ENCODE measurements at places on chromosomes 3 and 15. TPM values are rescaled to one million over a fixed set of nuclear protein-coding genes. Genes with fewer than 3 reads are reported as not detected.

GCSAM gene
- not detected for total RNA-seq

ECE2 gene
- total RNA-seq: not detected

TMCO5A gene
- total RNA-seq: not detected

DAZL gene
- total RNA-seq: not detected

KATNBL1 gene
- total RNA-seq: 26.0 TPM

GRCh38 chr15:39593656-39594445 is 13.0 kb downstream of the THBS1 start:
- DNase-seq: peak; percentile 45

DNA sequence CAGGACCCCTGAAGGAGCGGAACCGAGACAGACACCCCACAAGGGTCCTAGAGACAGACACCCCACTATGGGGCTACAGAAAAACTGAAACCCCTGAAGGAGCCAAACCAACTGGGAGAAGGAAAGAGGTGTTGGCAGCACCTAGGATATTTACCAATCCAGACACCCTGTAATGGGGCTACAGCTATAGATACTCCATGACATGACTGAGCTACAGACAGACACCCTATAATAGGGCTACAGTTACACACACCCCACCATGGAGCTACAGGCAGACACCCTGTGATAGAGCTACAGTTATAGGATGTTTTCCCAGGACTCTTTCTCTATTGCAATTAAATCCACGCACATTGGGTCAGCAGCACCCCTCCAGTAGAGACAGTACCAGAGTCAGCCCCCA is 22.6 kb upstream of the ADGRG7 start:
- no peak for DNase-seq

GRCh38 chr3:73848173-73848906 is 223.6 kb upstream of the PDZRN3 start:
- DNase-seq: peak; percentile 42

DNA sequence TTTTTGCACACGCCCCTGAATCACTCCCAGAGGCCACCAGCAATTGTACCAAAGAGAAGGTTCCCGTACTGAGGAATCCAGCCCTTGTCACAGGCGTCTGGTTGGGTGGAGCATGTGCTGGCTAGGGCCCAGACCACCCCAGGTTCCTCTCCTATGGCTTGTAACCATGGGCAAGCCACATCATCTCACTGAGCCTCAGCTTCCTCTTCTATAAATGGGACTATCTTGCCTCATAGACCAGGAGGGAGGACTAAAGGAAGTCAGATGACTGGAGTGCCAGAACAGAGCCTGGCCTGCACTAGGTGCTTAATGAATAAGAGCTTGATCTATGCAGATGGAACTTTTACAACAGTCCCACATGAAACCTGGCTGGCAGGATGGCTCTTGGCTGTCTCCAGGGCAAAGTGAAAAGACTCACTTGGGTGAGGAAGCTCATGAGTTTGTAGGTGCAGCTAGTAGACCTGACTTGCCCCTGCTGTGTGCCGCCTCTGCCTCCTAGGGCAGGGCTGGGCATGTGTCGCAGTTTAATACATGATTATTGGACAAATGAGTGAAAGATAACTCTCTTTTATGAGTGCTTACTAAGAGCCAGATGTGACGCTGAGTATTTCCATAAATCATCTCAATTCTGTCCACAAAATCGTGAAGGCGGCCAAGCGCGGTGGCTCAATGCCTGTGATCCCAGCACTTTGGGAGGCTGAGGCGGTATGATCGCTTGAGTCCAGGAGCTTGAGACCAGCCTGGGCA is 29.3 kb downstream of the CTSH start:
- no peak for DNase-seq

GRCh38 chr3:48538451-48538850 is 18.2 kb downstream of the PFKFB4 start:
- DNase-seq: no peak

GRCh38 chr3:58706395-58707167 is 40.0 kb upstream of the FAM3D start:
- no peak for DNase-seq

- DNase-seq: peak; percentile 80
These were observed 7.8 kb downstream of the EIF1B start for GRCh38 chr3:40317061-40317855.

DNA sequence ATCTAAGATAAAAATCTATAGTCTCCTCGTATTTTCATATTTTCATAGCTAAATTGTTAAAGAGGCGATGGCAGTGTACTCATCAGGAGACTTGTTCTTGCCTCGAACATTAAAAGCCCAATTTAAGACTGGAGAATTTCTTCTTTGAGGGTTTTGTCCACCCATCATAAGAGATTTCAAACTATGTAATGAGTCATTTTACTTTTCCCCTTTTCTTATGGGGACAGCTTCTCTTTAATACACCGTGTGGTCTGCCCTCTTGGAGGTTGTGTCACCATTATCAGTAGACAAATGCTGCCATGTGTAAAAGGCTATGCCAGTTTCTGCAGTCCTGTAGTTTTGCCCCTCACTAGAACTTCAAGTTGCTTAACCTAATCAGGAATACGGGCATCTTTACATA is 16.9 kb downstream of the TGFBR2 start:
- no peak for DNase-seq

DNA sequence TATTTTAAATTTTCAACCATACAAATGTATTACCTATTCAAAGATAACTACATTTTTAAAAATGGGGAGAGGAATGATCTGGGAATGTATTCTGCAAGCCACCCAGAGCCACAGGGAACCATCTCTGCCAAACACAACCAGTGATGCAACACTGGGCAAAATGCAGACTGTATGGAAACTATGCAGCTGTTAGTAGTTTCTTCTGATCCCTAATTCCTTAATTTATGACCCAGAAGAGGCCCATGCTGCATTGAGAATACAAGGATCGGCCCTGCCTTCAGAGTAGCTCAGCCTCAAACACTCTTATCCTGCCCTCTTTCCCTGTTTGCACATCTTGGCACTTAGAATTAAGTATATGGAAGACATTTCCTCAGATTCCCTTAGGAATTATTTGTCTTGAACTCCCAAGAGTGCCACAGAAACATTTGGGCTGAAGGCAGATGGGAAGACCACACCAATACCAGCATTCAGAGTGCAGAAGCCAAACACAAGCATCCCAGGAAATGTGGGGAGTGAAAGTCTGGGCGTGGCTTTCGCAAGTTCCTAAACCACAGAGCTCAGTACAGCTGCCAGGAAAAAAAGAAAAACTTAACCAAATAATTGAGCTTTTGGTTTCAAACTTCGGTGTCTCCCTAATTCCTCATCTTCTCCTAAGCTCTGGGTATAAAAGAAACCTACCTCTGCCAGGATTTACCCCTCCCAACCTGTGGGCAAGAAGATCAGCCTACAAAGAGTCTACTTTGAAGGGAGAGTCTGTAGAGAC is 5.3 kb downstream of the SNUPN start:
- no peak for DNase-seq

GRCh38 chr15:84099181-84099580 is 136.4 kb upstream of the GOLGA6L4 start:
- DNase-seq: peak; percentile 76

DNA sequence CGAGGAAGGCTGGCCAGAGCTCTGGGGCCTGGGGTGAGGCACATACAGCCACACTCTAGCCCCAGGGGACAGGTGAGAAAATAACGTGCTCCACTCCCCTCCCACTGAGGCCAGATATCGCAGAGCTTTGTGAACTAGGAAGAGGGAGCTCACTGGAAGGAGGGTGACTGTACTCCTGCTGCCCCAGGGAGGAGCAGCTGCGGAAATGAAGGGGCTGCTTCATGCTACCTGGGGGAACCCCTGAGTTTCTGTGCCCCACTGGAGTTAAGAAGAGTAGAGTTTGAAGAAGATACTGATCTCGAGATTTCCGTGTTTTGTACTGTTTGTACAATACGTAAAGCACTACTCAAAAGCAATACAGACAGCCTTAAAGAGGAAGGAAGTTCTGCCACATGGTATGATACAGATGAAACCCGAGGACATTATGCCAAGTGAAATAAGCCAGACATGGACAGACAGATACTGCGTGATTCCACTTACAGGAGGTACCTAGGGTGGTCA is 44.6 kb downstream of the CMTM6 start:
- DNase-seq: peak; percentile 29

- no peak for DNase-seq
These were observed 3.0 kb downstream of the VEPH1 start for GRCh38 chr3:157500232-157500631.

DNA sequence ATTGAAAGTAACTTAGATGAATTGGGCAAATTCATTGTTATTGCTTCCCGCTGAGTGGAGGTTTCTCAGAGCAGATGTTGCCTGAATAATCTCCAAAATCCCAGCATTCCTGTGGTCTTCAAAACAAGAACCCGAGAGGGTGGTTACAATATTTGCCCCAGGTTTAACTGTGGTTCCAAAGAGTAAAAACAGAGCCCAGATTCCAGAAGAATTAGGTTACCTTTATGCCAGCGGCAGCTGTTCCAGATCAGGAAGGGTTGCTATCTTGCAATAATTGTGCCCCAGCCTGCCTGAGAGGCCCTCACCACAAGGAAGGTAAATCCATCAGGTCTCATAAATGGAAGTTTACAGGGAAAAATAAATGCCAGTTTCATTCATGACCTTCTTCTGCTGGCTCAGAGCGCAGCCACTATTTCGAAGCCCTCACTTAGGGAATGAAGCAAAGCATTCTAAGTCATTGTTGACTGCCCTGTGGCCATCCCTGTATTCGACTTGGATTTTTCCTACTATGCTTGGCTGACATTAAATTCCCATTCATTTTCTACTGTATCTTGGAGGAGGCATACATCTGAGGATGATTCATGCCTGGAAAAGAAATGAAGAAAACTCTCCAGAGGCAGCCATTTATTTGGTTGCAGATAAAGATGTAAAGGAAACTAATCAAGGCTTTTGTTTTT is 54.6 kb downstream of the SSUH2 start:
- no peak for DNase-seq

DNA sequence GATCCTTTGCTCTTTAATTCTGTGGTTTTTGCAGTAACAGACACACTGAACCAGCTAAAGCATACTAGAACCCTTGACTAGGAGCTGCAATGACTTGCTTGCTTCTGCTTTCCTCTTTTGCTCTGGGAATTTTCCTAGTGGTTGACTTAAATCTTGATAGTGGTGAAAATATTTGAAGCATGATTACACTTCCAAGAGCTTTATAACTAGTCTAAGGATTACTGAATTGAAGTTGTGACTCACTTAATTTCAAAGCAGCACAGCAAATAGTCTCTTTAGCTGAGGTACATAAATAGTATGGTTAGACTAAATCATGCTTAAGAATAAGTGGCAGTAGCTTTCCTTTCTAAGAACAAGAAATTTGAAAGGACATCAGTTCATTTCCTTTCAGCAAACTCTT is 513.5 kb upstream of the GBE1 start:
- DNase-seq: no peak
